Right kidney (tissue), 9 donors: ENCODE measurements at places on chromosomes 11 and 22.
A peak's percentile ranks its signal among the peaks of the same experiment; 100 is the strongest.

DNA sequence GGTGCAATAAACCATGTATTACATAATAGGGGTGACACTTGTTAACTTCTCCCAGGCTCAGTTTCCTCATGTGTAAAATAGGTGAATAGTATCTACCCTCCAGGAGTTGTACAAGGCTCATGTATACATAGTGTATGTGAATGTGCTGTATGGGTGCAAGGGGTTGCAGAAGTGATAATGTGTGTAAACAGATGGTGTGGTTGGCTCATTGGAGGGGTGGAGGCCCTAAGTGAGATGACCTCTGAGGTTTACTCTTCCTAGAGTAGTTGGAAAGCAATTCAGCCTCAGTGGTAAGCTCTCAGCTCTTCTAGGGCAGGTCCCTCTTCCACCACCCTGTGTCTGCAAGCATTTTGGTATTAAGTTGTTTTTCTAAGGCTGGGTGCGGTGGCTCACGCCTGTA, 102.4 kb downstream of the PTPRJ start:
- no peak for DNase-seq

DNA sequence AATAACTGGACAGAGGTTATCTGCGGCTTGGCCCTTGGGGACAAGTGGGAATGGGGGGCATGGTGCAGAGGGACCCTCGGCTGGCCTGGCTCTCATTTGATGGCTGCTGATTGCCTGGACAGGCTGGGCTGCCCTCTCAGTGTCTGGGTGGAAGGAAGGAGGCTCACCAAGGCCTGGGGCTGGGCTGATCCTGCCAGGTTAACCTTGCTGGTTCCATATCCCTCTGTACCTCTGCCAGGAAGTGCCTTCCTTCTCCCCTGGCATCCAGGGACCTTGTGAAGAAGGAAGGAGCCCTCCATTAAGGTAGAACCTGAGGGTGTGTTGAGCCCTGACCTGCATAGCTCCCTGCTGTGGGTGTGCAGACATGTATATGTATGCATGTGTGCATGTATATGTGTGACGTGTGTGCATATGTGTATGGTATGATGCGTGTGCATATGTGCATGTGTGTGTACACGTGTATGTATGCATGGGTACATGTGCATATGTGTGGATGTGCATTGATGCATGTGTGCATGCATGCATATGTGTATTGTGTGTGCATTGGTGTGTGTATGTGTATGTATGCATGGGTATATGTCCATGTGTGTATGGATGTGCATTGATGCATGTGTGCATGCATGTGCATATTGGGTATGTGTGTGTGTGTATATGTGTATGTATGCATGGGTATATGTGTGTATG, 433.9 kb downstream of the TBC1D22A start:
- DNase-seq: no peak

DNA sequence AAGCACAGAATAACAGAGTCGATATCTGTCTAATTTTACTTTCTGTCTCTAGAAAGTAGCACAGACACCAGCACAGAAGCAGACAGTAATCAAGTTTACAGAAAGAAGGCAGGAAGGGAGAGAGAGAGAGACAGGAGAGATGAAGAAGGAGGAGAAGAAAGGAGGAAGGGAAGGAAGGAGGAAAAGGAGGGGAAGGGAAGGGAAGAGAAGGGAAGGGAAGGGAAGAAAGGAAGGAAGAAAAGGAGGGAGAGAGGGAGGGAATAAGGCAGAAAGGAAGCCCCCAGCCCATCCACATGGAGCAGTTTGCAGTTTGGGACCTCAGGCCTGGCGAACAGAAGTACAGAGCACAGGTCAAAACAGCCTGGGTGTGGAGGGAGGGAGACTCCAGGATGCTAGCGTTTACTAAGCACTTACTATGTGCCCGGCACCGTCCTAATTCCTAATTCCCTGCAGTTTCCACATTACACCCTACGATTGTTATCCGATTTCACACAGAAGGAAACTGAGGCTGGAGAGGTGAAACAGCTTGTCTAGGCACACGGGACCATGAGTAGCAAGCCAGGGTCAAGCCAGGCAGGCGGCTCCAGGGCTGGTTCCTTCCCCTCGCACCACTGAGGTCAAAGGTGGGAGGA, 46.0 kb upstream of the WNT7B start:
- DNase-seq: no peak

- no peak for DNase-seq
These were observed 1.8 kb upstream of the TBC1D10A start for GRCh38 chr22:30328466-30329049.

GRCh38 chr11:25775603-25776002, 556.3 kb upstream of the ANO3 start:
- DNase-seq: no peak

DNA sequence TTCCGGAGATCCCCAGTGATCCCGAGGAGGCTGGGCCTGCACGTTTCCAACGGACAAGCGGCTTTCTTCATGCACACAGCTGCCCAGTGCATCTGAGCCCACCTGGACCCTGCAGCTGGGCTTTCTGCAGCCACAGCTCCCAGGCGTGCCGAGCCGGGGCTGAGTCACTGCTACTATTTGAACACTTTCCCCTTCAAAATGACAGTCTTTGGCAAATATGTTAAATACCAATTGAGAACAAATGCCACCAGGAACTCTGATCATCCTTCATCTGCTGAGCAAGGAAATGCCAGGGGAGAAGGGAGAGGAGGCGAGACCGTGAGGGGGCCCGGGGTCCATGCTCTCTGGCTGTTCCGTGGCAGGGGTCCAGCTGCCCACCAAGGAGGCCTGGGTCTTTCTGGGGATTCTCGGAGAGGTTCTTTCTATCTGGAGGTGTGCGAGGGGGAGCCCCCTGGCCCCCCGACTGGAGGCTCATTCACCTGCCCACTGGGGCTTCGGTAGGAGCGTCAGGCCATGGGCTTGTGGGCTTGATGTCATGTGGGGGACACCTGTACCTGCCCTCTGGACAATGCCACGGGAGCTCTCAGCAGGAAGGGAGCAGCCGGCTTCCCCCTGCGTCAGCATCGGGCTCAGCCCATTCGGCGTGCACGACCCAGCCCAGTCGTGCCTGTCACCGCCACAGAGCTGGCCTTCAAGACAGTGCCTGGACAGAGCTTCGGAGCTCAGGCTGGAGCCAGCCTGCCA, 159.6 kb downstream of the CTTN start:
- DNase-seq: no peak

- DNase-seq: peak; percentile 72
These were observed 5.2 kb downstream of the FXYD2 start for GRCh38 chr11:117819096-117820040.

DNA sequence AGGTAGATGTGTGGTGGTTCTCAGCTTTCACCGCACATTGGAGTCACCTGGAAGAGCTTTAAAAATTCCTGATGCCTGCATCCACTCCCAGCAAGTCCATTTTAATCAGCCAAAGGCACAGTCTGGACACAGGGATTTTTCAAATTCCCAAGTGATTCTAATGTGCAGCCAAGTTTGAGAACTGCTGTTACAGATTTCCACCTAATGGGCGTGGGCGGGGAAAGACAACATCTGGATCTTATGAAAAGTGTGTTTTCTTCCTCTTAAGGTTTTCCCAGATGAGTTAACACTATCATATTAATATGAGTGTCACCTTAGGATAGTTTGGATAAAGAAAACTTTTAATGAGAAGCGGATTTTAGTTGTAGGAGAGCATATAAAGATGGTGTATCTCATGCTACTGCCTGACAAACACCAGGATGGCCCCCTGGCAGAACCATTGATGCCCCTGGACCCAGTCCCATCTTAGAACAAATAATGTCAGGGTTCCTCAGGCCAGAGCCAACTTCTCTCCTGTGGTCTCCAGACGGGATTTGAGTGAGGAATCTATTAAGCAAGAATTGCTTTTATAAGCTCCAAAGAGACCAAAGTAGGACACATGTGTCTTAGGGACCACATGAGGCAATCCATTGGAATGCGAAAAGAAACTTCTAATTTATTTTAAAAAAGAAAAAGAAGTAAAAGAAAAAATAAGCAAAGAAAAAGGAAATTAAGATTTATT, 31.9 kb downstream of the POU2AF1 start:
- DNase-seq: no peak

DNA sequence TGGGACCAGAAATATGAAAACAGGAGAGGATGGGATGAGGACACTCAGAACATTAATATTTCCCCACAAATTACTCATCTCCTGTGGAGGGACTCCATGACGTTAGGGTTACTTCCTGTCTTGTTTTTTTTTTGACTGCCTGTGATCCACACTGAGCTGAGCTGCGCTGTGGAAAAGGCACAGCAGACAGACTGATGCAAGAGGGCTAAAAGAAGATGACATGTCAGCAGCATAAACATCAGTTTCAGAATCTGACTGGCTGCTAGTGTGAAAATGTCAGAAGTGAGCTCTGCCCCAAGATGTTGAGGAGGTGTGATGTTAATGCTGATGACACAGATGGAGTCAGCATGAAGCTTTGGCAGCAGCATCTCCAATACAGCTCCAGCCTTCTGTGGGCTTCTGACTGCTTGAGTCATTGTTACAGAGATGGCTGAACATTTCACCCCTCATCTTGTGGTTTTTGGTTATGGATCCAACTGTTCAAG, 286.8 kb downstream of the BLID start:
- no peak for DNase-seq

DNA sequence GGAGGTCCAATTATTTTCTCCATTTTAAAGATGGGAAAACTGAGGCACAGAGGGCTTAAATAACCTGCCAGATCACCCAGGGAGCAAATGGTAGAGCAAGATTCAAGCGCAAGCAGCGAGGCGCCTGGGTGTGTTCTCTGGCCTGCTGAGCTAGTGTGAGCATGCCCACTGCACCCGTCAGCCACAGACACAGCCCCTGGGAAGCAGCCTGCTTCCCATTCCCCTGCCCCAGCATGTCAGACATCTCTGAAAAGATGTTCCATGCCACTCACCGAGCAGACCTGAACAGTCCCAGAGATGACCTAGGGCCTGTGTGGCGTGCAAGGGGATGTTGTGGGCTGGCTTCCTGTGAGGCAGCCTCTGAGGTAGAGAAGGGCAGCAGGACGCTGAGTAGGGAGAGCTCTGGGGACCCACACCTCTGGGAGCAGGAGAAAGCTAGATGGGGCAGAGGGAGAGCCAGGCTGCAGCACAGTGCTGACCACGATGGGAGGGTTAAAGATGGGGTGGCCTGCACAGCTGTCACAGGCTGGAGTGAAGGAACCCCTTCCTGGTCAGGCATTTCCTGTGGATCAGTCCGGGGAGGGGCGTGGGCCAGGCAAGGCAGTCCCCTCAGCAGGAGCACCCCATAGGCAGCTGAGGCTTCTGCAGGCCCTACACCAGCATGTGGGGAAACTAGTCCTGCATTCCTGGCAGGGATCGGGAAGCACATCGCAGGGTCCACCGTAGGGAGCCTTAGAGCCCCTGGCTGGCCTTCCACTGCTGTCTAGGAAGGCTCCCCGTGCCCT, 101.4 kb downstream of the GALNT18 start:
- DNase-seq: no peak

GRCh38 chr11:114156782-114157181, 97.3 kb downstream of the ZBTB16 start:
- DNase-seq: no peak

- DNase-seq: no peak
These were observed 290.1 kb downstream of the BUD13 start for GRCh38 chr11:116482716-116483115.

GRCh38 chr11:69909561-69910518, 90.6 kb upstream of the FGF3 start:
- DNase-seq: no peak

GRCh38 chr11:118918128-118918685, 7.5 kb downstream of the BCL9L start:
- DNase-seq: peak; percentile 76

DNA sequence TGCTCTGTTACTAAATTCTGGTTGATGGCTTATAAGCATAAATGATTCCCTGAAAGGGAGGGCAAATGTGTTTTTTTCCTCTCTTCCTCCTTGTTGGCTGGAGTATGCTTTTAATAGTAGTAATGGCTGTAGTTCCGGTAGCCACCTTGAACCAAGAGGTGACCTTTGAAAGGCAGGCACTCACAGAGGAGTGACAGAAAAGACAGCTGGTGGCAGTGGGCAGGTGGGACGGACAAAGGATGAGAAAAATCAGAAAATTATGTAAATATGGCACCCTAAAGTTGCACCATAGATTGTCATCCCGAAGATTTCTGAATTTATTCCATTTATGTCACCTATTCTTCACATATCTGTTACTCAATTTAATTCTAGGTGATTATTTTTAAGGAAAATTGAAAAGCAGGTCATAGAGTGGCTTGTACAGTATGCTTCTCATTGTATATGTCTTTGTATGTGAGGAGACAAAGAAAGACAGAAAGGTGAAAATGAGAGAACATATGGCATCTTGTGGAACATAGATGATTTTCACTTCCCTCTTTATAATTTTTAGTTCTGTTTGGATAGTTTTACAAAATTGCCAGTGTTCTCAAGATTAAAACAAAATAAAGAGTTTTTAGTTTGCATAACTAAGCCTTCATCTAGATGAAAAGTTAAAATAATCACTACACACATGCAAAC, 17.0 kb downstream of the CASP12 start:
- no peak for DNase-seq

- DNase-seq: peak; percentile 41
These were observed 35.6 kb downstream of the KCNJ1 start for GRCh38 chr11:128831174-128832120.

DNA sequence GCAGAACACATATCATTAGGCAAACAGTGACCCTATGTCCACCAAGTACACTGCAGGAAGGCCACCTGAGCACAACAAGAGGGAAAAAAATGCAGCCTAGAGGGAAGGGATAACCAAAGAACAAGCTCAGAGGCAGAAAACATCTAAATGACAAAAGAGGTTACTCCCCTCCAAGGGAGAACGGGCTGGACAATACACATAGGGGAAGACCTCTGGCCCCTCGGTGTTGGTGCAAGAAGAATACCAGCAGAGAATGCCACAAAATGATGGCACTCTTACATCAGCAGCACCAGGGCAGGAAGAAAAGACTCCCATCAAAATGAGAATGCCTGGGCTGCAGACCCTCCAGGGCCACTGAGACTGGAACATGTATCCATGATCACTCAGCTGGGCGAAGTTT, 66.6 kb upstream of the OPCML start:
- DNase-seq: no peak

- DNase-seq: no peak
These were observed 2.3 kb upstream of the RHOD start for GRCh38 chr11:67054346-67054835.

- DNase-seq: no peak
These were observed 495.0 kb downstream of the BRD1 start for GRCh38 chr22:49332691-49333090.

GRCh38 chr11:131311776-131312514, 58.5 kb upstream of the NTM start:
- DNase-seq: no peak

- DNase-seq: no peak
These were observed 92.1 kb upstream of the MTMR2 start for GRCh38 chr11:96015906-96016565.
